LHCN-M2 (cell line): ENCODE measurements at places on chromosomes 11 and 22.

GRCh38 chr22:22033803-22034468 is 51.3 kb upstream of the TOP3B start:
- no peak for DNase-seq

- no peak for DNase-seq
Measured at GRCh38 chr11:87597725-87598124, 560.0 kb downstream of the TMEM135 start.

DNA sequence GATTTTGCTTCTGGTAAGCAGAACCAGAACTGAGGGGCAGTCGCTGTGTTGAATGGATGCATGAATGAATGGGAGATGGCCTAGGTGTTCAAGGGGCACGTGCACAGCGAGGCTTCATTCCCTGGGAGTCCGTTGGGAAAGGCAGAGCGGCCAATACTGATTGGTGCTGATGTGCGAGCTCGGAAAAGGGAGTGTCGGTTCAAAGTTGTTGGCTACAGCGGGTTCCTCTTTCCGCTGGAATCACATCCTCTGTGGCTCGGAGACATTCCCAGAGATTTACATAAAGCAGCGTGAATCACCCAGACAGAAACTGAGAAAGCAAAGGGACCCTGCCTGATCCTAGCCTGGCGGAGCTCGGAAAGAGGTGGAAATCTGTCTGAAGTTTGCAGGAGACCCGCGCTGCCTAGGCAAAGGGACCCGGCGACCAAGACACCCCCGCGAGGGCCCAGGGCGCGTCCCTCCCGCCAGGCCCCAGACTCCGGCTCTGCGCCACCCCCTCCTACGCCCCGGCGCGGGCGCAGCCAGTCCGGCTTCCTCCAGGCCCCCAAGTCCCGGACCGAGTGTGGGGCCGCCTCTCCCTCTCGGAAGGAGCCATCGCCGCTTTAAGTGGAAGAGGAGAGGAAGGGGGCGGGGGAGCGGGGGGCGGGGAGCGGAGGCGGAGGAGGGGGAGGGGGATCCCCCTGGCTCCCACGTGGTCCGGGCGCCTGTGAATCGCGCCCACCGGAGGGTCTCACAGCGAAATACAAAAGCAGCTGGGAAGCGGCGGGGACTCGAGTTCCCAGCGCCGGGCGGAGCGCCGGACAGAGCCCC is at the start of gene FJX1:
Gene FJX1 (plus strand): TSS at position 774 of the 810 bp plus-strand sequence. CDS start 177 bp downstream, outside the sequence.
- peak; percentile 92 for DNase-seq

DNA sequence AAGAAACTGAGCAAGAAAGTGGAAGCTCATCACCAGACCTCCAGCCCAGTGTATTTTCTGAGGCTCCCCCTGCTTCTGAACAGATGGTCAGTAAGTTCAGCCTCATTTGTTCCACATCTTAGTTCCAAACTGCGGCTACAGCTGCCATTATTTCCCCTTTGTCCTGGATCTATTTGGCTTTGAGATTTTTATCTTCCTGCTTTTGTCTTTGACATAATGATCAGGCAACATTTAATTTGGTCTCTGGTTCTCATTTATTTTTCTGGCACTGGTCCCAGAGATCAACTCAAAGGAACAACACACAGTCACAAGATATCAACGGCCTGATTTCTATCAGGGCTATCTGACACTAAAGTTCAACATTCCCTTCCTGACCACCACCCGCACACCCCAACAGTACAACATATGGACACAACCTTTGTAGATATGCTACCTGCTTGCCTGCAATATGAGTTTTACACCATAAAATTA is 137.5 kb downstream of the FAM76B start:
- no peak for DNase-seq

GRCh38 chr22:50733521-50734342 is 4.3 kb upstream of the ACR start:
- peak; percentile 67 for DNase-seq

- no peak for DNase-seq
Measured at GRCh38 chr11:77799338-77799737, 21.2 kb downstream of the RSF1 start.

DNA sequence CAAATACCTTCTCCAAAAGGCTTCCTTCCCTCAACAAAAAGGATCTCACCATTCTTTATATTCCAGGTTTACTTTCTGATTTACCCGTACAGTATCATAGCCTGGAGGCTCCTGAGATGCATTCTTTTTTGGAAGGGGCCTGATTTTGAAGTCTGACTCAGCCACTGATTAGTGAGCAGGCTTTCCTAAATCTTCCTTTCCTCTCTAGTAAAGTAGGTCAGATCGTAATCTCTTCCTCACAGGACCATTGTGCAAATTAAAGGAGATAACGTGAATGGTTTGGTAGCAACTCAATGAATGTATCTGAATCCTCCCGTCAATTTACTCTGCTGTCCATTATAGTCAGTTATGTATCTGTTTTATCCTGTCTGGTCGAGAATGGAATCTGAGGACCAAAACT is 227.7 kb upstream of the ANO5 start:
- no peak for DNase-seq

- peak; percentile 40 for DNase-seq
Measured at GRCh38 chr11:123235117-123235655, 40.1 kb upstream of the CLMP start.

GRCh38 chr22:33747029-33747428 is 173.2 kb downstream of the LARGE1 start:
- DNase-seq, result no peak

DNA sequence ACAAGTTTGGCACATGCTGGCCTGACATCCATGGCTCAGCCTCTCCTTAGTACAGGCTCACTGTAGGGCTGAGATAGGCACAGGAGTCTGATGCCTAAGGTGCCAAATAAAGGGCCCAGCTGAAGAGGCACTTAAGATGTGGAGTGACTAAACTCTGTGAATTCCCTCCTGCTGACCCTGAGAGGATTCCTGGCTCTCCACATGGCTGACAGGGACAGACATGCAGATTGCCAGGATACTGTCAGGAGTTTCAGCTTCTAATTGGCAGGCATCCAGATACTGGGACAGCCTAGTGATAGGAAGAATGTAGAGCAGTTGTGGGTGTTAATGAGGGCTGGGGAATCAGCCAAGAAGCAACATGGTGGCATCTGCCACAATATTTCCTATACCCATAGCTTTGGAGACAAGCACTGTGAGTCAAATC is 558.7 kb downstream of the INSC start:
- DNase-seq, result no peak

GRCh38 chr11:82733444-82734119 is at the start of gene FAM181B:
Gene FAM181B, minus strand, starts transcription at chr11:82733864. Its CDS starts 135 bp downstream, at chr11:82733729.
- DNase-seq, result no peak
